Endothelial cell of umbilical vein (primary cell): ENCODE measurements at places on chromosomes 7 and 10. TPM values are rescaled to one million over a fixed set of nuclear protein-coding genes. Genes with fewer than 3 reads are reported as not detected.

Gene FAM131B
- total RNA-seq = 1.4 and 1.6 TPM in 2 replicates

Gene REEP3
- 48.3 and 56.6 TPM in 2 replicates for total RNA-seq

Gene STK31
- 0.44 TPM in 1 of 2 replicates, not detected in the other for total RNA-seq

Gene UTF1
- total RNA-seq = not detected in 2 replicates

Gene PALD1
- 62.1 and 73.3 TPM in 2 replicates for total RNA-seq

Gene C7orf33
- total RNA-seq = not detected in 2 replicates

Gene PPP1R17
- total RNA-seq = not detected in 2 replicates

Gene ATRNL1
- not detected in 2 replicates for total RNA-seq

Gene TMEM273
- 2.1 and 3.7 TPM in 2 replicates for total RNA-seq

Gene UNCX
- not detected in 2 replicates for total RNA-seq

Gene OR2F2
- not detected in 2 replicates for total RNA-seq

Gene ZMYND11
- total RNA-seq = 50.9 and 56.0 TPM in 2 replicates

Gene SAP25
- 2.4 and 3.2 TPM in 2 replicates for total RNA-seq

Gene SH2D4B
- not detected in 2 replicates for total RNA-seq

Gene LRMDA
- total RNA-seq = 5.1 and 9.7 TPM in 2 replicates

Gene INSYN2A
- 0.07 TPM in 1 of 2 replicates, not detected in the other for total RNA-seq

Gene LIPK
- total RNA-seq = not detected in 2 replicates

Gene GPR15LG
- not detected in 2 replicates for total RNA-seq

Gene PHKG1
- total RNA-seq = 0.72 and 1.00 TPM in 2 replicates

Gene PRF1
- total RNA-seq = not detected in 2 replicates

Gene TMEM130
- total RNA-seq = not detected in 2 replicates

Gene XRCC2
- total RNA-seq = 8.5 and 8.8 TPM in 2 replicates

Gene BMPER
- 0.13 and 0.32 TPM in 2 replicates for total RNA-seq

Gene FEZF1
- not detected in 2 replicates for total RNA-seq

Gene NYAP1
- total RNA-seq = 2.0 and 2.8 TPM in 2 replicates

Gene MDFIC
- total RNA-seq = 13.7 and 14.2 TPM in 2 replicates

Gene AKR1C1
- 1.6 and 5.5 TPM in 2 replicates for total RNA-seq
